ENCODE measurements at places on chromosomes 11 and 22.

DNA sequence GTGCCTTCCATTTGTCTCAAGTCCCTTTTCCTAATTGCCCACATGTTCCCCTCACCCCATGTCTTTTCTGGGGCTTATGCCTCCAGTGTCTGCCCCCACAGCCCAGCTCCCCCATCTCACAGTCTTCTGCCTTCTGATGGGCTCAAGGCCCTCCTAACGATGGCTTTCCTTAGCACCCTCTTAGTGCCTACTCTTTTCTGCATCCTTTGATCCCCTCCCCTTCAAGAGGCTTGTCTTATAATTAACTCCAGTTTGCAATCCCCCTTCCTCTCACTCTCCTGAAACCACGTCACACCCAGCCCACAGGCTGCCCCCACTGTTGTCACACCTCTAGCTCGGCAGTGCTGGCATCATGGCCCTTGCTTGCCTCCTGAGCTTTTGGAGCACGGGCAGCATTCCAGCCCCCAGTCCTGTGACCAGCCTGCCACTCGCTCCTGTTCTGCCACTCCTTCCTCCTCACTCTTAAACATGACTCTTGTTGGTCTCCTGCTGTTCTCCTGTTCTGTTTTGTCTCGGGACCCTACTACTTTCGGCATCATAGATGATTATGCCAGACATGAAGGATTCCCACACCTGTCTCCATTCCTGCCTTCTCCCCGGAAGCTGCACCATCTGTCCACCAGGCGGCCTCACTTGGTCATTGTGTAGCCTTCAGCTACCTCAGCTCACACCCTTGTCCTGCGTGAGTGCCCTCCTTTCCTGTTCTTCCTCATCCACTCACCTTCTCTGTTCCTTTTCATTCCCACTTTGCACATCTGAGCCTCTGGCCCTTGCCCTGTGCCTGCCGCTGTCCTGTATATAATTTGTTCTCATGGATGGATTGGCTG is 26.1 kb downstream of the UBE2L3 start:
- no peak for DNase-seq

DNA sequence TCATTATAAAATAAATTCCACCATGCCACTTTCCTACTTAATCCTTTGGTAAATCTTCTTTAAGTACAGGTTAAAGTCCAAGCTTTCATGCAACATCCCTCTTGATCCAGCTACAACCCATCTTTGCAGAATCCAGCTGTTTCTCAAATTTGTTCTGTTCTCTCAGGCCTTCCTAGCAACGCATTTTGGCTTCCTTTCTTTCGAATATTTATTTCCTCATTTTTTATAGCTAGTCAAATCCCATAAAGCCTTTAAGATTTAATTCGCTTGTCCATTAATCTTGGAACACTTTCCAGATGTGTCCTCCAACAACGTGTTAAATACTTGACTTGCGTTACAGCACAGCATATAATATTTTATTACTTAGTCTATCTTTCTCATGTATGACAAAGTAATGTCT is 600.1 kb upstream of the CHORDC1 start:
- no peak for DNase-seq

DNA sequence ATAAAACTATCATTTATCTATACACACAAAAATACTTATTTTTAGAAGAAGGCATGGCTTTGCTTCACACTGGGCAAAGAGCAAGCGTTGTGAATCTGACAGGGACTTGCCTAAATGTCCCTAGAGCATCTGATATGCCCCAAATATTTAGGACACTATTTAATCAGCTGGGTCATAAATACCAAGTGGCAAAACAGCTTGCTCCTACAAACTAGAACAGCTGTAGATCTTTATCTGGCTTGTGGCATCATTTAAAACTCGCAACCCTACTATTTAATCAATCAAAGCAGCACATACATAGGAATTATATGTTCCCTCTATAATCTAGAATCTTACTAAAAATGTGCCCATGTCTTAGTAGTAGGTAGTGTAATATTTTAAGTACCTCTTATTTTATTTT is 999.5 kb downstream of the JRKL start:
- DNase-seq: no peak

DNA sequence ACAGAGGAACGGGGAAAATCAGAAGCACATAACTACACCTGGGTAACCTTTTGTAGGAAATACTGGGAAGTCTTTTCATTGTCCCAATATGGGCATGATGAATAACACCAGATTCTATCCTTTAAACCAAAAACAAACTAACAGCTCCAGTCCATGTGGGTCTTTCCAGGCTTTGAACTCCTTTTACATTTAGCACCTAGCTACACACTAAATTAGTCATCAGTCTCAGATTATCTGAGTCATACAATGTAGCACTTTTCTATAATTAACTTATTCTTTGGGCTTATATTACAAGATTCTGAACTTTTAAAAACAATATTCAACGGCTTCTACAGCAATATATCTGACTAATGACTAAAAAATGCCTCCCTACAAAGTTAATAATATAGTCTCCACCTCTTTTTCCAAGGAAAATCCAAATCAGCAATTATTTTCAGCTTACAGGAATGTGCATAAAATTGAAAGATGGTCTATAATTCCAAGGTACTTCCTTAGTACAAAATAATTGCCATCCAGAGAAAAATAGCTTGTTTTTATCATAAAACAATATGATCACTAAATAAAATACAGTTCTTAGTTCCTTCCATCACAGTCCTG is 26.3 kb downstream of the STK33 start:
- DNase-seq: no peak

GRCh38 chr11:81080476-81080875 is 1639.6 kb upstream of the TENM4 start:
- no peak for DNase-seq

DNA sequence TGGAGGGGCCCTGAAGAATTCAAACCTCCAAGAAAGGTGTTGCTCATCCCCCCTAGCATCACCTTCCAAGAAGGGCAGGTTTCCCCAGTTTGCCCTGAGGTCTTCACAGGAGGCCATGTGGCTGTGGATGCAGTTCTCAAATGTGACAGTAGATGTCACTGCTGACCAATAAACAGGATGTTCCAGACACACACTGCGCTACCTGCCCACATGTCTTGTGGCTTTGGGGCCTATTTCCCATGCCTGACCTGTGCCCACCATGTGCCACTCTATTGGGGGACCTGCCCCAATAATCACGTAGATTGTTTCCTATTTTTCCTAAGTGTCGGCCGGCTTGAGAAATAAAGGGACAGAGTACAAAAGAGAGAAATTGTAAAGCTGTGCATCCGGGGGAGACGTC is 4.5 kb downstream of the GSTT2 start:
- no peak for DNase-seq

GRCh38 chr22:21712751-21713427 is 22.7 kb downstream of the YPEL1 start:
- DNase-seq: peak; percentile 73

DNA sequence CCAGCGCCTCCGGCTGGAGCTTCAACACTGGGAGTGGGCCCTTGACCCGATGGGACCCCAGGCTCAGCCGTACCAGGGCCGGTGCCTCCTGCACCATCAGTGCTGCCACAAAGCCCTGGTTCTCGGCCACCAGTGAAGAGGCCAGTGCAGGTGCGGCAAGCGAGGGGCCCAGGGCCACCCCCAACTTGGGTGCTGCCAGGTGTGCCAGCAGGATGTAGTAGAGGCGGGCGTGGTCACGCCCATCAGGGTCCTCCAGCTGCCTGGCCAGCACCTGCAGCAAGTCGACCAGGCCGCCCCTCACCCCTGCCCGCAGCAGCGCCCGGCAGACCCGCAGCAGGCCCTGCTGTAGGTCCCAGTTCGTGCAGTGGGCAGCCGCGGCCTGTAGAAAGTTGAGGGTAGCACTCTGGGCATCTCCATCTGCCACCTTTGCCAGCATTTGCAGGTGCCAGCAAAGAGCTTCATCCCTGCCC is 2.3 kb downstream of the AP5B1 start:
- no peak for DNase-seq

DNA sequence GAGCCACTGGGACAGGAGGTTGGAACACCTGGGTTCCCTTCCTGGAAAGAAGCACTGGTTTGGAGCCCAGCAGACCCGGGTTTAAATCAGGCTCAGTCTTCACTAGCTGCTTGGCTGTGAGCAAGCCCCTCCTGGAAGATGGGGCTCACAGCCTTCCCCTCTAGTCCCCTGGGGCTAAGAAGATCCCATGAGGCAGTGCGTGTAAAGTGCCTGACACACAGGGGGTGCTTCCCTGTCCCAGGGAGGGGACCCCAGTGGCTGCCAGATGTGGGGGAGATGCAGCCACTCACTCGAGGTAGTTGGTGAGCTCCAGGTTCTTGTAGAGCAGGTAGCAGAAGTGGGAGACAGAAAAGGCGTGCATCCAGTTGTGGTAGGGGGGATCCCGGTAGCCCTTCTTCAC is 93.2 kb downstream of the PDE2A start:
- peak; percentile 56 for DNase-seq

All from natural killer cell treated with Interleukin-12 subunit alpha and Interleukin-12 subunit beta and Interleukin-15 and Interleukin-18, amount 100 ng/mL, for 72 hours (primary cell).